ENCODE measurements at places on chromosomes 11 and 22.

DNA sequence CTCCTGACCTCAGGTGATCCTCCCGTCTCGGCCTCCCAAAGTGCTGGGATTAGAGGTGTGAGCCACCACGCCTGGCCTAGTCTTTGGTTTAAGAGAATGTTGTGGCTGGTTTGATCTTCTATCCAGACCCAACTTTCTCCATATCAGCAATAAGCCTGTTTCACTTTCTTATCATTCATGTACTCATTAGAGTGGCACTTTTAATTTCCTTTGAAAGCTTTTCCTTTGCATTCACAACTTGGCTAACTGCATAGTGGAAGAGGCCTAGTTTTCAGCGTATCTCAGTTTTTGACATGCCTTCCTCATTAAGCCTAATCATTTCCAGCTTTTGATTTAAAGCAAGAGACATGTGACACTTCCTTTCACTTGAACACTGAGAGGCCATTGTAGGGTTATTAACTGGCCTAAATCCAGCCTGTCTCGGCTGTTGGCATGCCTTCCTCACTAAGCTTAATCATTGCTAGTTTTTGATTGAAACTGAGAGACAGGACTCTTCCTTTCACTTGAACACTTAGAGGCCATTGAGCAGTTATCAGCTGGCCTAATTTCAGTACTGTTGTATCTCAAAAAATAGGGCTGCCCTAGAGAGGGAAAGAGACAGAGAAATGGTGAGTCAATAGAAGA is 13.1 kb upstream of the RPL3 start:
- DNase-seq = no peak

DNA sequence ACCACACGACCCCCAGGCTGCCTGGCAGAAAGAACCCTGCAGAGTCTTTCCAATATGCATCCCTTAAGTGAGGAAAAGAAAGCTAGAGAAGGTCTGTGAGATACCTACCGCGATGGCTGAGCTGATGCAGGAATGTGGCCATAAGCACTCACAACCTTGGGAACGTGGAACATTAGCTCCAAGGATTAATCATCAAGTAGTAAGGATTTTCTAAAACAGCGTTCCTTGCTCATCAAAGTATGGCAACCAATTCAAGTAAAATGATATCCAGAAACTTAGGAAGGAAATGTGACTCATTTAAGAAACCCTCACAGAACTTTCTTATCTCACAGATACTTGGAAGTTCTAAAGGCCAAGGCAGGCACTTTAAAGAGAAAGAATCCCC is 12.8 kb downstream of the PACSIN2 start:
- DNase-seq = peak; percentile 95

DNA sequence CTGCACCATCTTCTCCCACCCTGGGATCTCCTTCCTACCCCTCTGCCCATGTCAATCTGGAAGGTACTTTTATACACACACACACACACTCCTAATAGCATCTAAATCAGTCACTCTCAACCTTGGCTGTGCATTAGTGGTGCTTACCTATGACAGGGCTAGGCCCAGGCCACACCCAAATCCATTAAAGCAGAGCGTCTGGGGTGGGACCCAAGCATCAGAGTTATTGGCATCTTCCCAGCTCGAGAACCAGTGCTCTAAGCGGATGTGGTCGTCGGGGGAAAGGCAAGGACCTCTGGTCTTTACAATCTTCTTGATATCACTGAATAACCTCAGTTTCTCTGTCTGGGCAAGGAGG is 194.6 kb downstream of the TRIM29 start:
- DNase-seq = no peak

GRCh38 chr11:113405724-113406478 is 18.3 kb downstream of the ANKK1 start:
- no peak for DNase-seq

DNA sequence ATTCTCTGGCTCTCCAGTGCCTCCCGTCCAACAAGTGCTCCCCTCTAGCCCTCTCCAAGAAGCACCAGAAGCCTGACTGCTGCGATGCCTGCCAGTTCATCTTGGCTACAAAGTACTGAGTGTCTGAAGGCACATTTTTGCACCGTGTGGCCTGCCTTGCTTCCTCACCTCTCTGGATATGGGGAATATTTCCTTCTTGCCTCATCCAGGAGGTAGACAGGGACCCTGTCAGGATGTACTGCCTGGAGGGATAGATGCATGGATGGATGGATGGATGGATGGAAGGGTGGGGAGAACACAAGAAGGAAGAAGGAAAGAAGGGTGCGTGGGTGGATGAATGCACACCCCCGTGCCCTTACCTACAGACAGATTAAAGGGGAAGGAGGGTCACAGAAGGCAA is 27.6 kb downstream of the KCTD17 start:
- no peak for DNase-seq

DNA sequence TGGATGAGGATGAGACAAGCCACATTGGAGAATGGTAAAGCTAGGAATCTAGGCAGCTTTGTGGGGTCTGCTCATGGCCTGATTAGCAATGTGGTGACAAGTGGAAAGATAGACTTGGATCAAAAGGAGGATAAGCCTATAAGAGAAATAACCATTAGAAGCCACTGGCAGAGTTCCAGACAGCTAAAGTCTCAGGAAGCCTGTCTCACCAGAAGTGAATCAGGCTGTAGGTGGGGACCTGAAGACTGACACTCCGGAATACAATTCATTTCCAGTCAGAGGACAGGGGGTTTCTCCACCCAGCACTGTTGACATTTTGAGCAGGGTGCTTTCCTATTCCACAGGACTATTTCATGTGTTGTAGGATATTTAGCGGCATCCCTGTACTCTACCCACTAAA is 129.7 kb downstream of the ARHGAP42 start:
- DNase-seq = peak; percentile 23

DNA sequence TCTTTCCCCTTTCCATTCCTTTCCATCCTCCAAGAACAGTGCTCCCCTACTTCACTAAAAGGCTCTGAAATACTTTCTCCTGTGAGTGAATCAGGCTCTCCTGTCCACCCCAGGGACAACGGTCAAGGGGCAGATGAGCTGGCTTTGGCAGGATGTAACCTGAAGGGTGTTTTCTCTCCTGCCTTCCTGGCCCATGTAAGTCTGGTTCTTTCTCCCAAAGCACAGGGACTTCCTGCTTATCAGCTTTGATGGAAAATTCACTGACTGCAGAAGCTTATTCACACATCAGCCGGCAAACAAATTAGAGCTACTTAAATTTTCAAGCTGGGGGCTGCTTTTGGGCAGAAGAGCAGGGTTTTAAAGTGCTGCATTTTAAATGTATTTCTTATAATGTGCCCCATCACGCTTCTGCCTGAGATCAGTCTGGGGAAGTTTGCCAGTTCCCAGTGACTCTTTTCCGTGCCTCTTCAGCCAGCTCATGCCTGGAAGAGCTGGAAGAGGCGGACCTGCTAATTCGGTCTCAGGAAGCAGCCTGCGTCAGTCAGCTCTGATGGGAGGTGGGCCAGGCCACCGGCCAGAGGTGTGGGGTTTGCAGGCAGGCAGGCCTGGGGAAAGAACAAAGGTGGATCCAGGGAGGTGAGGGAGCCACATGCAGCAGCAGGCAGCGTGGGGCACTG is 140.4 kb upstream of the TBCEL start:
- DNase-seq = peak; percentile 17

- DNase-seq = no peak
These were observed 28.0 kb downstream of the USP35 start for GRCh38 chr11:78216571-78217287.

GRCh38 chr22:36811094-36811800 is 5.6 kb downstream of the PVALB start:
- DNase-seq = no peak

DNA sequence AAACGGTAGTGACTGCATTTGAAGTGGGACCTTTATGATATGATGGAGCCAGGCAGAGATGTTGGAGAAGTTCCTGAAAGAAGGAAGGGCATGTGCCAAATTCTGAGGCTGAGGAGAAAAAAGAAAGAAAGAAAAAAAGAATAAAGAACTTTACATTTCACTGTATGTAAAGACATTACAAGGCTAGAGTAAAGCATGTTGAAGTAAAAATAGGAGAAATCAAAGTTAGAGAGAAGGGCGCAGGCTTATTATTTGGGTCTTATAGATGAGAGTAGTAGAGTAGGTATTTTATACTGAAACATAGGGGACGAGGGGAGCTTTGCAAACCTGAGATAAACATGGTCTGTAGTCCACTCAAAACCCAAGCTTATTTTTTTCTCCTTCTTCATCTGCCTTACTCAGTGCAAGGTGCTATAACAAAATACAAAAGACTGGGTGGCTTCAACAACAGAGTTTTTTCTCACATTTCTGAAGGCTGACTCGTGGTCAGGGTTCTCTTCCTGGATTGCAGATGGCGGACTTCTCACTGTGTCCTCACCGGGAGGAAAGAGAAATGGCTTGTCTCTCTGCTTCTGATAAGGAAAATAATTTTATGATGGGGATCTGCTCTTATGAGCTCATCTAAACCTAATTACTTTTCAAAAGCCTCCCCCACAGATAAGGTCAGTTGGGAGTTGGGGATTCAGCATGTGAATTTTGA is 2.7 kb downstream of the HBG1 start:
- DNase-seq = peak; percentile 8

- DNase-seq = no peak
These were observed 120.1 kb downstream of the ENTHD1 start for GRCh38 chr22:39773503-39773902.

GRCh38 chr22:50174382-50175190 is 4.1 kb downstream of the PANX2 start:
- no peak for DNase-seq

DNA sequence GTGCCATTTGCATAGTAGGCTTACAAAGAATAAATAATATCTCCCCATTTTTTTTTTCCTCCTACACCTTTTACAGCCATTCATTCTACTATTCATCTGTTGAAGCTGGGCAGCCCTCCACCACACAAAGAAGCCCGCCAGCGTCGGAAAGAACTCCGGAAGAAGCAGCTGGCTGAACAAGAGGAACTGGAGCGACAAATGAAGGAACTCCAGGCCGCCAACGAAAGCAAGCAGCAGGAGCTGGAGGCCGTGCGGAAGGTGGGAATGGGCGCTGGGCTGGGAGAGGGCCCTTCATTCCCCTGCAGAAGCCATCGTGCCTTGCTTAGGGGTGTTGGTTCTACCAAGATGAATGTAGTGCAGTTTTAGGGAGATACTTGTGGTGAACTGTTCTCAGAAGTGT is 68.6 kb downstream of the SWAP70 start:
- no peak for DNase-seq

All from ELR (cell line).